Right lobe of liver (tissue), 6 donors: ENCODE measurements at places on chromosomes 2 and 18. TPM values are rescaled to one million over a fixed set of nuclear protein-coding genes. Genes with fewer than 3 reads are reported as not detected.

- H3K27me3 ChIP-seq: no peaks in the 10 kb centered on the region
- H3K27ac ChIP-seq: no peak overlapping the region
- no peaks in the 10 kb centered on the region for H3K36me3 ChIP-seq
- H3K4me3 ChIP-seq: no peak overlapping the region
These were observed 813.3 kb downstream of the SLC4A3 start for GRCh38 chr2:220440731-220441130.

DNA sequence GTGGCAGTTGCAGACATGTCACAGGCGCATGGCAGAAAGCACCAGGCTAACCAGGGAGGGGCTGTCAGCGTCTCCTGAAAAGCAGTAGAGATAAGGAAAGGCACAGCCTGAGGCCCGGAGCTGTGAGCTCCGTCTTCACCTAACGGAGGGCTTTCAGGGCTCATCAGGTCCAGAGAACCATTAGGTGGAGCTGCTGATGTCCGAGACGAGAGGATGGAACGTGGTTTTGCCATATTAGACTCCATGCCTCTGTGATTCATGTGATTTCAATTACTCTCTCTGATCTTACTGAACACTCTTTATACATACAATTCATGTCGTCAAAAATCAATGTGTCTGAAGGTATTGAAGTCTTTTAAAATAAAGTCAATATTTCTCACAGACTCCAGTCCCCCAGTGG lies 120.3 kb upstream of the RAB6C start:
- no peak for DNase-seq
- no peaks in the 10 kb centered on the region for H3K36me3 ChIP-seq
- H3K4me1 ChIP-seq: no peaks in the 10 kb centered on the region

DNA sequence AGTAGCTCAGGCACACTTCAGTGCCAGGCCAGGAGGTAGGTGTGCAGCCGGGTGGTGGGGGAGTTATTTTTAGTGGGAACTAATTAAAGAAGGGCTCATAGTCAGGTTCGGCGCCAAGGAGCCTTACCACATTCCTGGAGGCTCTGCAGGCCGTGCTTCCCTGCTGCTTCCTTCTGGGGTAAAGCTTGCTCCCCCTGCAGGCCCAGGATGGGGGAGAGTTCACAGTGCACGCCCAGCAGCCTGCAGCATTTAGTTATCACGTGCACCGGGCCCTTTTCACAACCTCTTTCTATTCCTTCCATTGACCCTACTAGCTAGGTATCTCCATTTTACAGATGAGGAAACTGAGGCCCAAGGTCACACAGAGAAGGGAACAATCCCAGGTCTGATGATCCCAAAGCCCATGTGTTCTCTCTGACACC lies 2.5 kb downstream of the KCNF1 start:
- H3K27me3 ChIP-seq: no peaks in the 10 kb centered on the region
- no peaks in the 10 kb centered on the region for H3K36me3 ChIP-seq
- DNase-seq: no peak

- no peaks in the 10 kb centered on the region for H3K27me3 ChIP-seq
- H3K4me3 ChIP-seq: peak overlapping the region; percentile 92
- H3K27ac ChIP-seq: peak overlapping the region; percentile 96
- DNase-seq: no peak
- H3K36me3 ChIP-seq: no peaks in the 10 kb centered on the region
These were observed 743 bp downstream of the HADHA start for GRCh38 chr2:26243470-26244308.

DNA sequence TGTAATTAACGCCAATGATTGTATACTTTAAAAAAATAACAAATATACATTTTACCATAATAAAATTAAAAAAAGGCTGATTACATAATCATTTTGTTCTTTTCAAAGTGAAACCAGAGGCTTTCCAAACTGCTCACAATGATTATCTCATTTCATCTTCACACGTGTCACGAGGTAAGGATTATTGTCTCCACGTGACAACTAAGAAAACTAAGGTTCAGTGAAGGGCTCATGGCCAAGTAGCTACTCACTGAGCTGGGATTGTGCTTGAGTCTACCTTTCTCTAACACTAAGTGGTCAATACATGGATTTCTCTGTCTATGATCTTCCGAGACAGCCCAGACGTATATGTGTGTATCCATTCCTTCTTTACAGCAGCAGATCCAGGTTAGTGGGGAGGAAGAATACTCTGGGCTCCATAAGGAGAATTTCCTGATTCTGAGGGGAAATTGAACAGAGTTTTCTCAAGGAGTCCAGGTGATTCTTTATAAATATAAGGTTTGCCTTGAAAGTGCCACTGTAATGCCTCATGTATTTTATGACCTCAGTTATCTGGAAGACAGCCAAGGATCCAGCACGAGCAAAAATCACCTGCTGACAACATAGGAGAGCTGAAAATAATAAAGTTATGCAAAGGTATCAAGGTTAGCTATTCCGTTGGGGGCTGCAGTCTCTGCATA lies 25.6 kb upstream of the ACSL3 start:
- no peaks in the 10 kb centered on the region for H3K27me3 ChIP-seq
- no peak for DNase-seq
- no peaks in the 10 kb centered on the region for H3K36me3 ChIP-seq
- H3K4me3 ChIP-seq: no peak overlapping the region
- no peak overlapping the region for H3K27ac ChIP-seq
- H3K4me1 ChIP-seq: no peaks in the 10 kb centered on the region

DNA sequence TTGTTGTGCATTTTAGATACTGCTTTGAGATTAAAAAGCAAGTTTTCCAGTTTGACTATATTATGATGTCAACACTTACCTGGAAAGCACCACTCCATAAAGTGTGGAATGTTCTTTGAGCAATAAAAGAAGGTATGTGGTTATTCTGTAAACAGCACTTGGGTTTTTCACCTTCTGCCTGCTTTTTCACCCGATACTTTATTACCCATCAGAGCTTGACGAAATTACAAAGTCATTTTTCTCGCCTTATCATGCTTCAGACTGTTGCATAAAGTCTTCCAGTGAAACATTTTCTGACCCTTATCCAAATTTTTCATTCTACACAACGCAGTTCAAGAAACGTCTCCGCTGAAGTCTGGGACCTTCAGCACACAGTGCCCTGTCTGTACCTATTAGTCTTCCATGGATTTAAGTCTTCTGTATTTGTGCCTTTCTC lies 25.2 kb downstream of the CAB39 start:
- no peaks in the 10 kb centered on the region for H3K27me3 ChIP-seq
- no peak overlapping the region for H3K4me3 ChIP-seq
- H3K4me1 ChIP-seq: no peaks in the 10 kb centered on the region
- H3K36me3 ChIP-seq: no peaks in the 10 kb centered on the region

GRCh38 chr2:42117923-42118753 lies 51.0 kb upstream of the EML4 start:
- peaks cover 29% of the 10 kb centered on the region for H3K4me1 ChIP-seq
- no peak for DNase-seq
- peak overlapping the region; percentile 60 for H3K27ac ChIP-seq

DNA sequence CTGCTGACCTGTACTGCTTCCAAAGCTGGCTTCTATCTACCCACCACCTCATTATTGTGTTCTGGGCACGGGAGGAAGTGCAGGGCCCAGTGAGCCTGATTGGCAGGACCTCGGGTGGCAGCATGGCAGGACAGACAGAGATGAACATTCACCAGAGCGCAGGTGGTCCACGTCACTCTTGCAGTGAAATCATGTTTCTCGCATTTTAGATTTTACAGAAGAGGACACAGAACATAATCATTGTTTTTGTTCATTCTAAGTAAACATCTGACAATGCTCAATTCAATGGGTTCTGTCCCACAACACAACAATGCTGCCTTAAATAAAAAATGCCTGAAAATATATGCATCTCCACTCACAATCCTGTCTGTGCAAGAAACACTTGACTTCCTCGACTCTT lies 11.5 kb upstream of the BIN1 start:
- no peaks in the 10 kb centered on the region for H3K36me3 ChIP-seq
- H3K27me3 ChIP-seq: no peaks in the 10 kb centered on the region
- DNase-seq: no peak
- H3K27ac ChIP-seq: no peak overlapping the region

GRCh38 chr2:7411691-7412090 lies 494.5 kb downstream of the RNF144A start:
- no peaks in the 10 kb centered on the region for H3K36me3 ChIP-seq
- no peak overlapping the region for H3K4me3 ChIP-seq
- no peaks in the 10 kb centered on the region for H3K27me3 ChIP-seq
- H3K27ac ChIP-seq: no peak overlapping the region

GRCh38 chr2:9941196-9941995 lies 10.1 kb upstream of the GRHL1 start:
- H3K27ac ChIP-seq: no peak overlapping the region
- no peaks in the 10 kb centered on the region for H3K4me1 ChIP-seq
- DNase-seq: no peak
- H3K36me3 ChIP-seq: no peaks in the 10 kb centered on the region
- H3K4me3 ChIP-seq: no peak overlapping the region

DNA sequence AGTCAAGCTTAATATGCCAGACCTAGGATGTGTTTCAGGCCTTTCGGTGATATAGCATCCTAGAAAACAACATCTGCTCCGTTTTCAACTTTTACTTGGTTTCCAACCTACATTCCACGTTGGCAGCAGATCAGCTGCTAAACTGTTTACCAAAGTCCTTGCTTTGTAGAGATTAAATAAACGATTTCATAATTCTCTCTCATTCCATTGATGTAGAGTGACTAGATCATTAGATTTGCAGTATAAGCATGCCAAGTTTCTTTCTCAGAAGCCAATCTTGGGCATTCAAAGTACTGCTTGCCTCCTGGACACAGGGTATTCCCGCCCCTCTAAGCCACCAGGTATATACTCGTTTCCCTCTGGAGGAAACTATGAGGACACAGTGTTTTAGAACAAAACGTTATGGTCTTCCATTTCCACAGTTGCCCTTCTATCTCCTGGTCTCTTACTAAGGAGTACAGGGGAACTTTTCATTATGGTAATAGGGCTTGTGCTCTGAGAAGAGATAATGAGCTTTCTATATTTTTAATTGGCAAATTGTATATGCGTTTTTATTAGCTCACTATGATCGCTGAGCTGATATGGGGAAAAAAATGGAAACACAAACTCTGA lies 10.5 kb upstream of the INSIG2 start:
- H3K36me3 ChIP-seq: no peaks in the 10 kb centered on the region
- peaks cover 22% of the 10 kb centered on the region for H3K4me1 ChIP-seq
- H3K4me3 ChIP-seq: no peak overlapping the region
- no peaks in the 10 kb centered on the region for H3K27me3 ChIP-seq
- H3K27ac ChIP-seq: no peak overlapping the region

DNA sequence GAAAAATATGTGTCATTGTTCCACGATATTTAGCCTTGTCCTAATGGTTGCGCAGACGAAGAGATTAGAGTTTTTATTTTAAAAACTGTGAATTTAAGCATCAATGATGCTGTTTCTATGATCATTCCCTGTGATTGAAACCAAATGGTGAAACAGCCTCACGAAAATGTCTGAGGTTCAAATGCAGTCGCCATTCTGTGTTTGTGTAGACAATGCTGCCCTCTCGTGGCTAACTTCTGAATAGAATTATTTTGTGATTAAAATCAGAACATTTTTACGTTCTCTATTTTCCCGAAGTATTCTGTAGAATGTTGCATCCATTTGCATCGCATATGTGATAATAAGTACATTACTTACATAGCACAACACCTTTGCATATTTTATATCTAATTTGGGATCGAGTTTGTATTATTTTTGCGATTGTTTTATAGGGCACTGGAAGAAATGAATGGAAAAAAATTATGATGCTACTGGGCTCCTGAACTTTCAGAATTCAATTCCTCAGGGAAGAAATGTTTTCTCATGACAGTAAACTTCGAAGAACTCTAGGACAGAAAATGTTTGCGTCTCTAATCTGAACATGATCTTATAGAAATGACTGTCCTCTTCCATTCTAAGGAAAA lies 54.8 kb upstream of the CREB1 start:
- no peaks in the 10 kb centered on the region for H3K4me1 ChIP-seq
- DNase-seq: no peak
- H3K36me3 ChIP-seq: no peaks in the 10 kb centered on the region
- H3K4me3 ChIP-seq: no peak overlapping the region
- H3K27me3 ChIP-seq: no peaks in the 10 kb centered on the region

DNA sequence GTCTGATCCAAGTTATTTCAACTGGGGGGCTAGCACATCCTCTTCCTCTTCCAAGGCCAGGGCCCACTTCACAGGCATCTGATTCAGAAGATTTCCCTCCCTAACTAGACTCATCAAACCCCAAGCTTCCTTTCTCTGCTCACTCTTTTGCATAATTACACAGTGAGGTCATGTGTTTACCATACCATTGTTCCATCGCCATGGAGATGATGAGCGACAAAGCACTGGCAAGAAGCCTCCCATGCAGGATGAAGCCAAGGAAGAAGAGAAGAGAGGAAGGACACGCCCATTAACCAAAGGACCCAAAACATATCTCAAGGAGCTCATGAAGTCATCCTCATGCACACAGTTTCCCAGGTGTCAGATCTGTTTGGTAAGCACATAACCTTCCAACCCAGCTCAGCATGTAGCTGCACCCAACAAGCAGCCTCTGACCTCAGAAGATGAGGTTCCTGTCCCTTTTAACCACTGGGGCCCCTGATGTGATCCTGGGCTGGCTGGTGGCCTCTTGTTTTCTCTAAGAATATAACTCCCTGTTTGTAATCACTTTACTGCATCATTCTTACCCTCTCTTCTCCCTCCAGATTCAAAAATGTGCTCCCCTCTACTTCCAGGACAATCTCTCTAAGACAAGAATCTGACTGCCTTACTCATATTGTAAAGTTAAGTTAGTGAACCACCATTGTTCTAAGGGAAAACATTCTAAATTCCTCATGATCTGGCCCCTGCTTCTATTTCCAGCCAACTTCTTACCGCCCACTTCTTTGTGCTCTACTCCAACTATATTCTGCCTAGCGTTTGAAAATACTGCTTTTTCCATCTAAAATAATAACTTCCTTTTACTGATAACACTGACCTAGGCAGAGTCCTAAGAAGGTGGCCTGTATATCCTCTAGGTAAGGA lies 190.1 kb downstream of the TTC32 start:
- H3K4me3 ChIP-seq: no peak overlapping the region
- no peaks in the 10 kb centered on the region for H3K36me3 ChIP-seq
- no peaks in the 10 kb centered on the region for H3K4me1 ChIP-seq
- no peaks in the 10 kb centered on the region for H3K27me3 ChIP-seq

- DNase-seq: no peak
- H3K27me3 ChIP-seq: no peaks in the 10 kb centered on the region
- no peak overlapping the region for H3K27ac ChIP-seq
- H3K36me3 ChIP-seq: no peaks in the 10 kb centered on the region
- no peaks in the 10 kb centered on the region for H3K4me1 ChIP-seq
These were observed 141.7 kb downstream of the CMPK2 start for GRCh38 chr2:6723865-6724604.

DNA sequence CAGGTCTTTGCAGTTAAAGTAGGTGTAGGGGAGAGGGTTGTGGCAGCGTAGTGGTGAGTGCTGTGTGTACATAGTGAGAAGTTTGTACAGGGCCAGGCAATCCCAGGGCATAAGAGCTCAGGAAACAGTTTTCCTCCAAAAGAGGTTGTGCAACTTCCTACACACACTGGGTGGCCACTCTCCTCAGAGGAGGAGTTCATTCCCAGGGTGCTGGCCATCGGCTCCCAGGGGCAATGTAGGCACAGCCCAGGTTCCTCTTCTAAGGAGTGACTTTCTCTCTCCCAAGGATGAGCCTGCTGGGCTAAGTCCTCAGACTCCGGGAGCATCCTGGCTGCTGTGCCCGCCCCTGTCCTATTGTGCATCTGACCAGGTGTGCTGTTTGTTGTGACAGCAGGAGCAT lies 3.0 kb downstream of the ACOXL start:
- no peak overlapping the region for H3K4me3 ChIP-seq
- peaks cover 8% of the 10 kb centered on the region for H3K27me3 ChIP-seq
- DNase-seq: no peak
- no peaks in the 10 kb centered on the region for H3K36me3 ChIP-seq

- DNase-seq: no peak
- H3K4me1 ChIP-seq: no peaks in the 10 kb centered on the region
These were observed 271.9 kb downstream of the NCKAP5 start for GRCh38 chr2:133296401-133296800.

Gene EMX1
- total RNA-seq: not detected

Gene MAP3K19
- not detected for total RNA-seq

Gene AGXT
- 1,366 TPM for total RNA-seq

Gene CHRNA1
- not detected for total RNA-seq

Gene SMCHD1
- 15.0 TPM for total RNA-seq
